PC-3 (cell line): ENCODE measurements at places on chromosomes 7 and 10.

GRCh38 chr10:86449926-86450558 lies 71.5 kb downstream of the WAPL start:
- no peak for DNase-seq

DNA sequence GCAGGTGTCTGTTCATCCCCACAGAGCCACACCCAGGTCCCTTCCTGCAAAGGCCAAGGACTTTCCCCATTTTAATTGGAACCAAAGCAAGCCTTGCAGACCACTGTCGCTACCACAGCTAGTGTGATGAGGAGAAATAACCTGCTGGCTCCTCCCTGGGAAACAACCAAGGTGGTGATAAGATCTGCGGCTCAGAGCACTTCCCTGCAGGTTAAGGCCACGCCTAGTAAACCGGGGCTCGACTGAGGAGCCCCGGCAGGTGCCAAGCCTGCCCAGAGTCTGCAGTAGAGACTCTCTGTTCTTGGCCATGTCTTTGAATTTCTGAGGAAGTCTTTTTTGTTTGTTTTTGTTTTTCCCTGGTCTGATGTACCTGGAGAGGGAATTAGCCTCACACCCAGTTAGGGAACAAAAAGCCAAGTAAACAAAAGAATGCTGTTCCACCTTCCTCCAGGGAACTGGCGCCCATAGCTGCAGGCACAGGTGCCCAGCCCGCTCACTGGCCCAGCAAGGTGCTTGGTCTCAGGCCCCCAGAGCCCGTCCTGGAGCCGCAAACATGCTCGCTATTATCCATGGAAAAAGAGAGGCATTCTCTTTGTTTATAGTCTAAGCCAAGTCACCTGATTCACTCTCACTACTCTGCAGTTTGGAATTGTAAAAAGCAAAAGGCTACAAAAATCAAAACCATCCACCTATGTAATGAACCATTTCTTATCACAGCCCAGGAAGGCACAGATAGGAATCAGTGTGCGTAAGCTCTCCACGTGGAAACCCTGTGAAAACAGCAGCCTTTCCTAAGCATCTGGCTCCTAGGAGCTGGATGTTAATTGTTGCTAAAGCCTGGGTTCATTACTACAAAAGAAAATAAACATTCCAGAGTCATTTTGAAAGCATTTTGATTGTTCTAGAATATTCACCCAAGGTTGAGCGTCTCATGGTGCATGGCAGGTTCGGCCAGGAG lies 2.7 kb downstream of the GPR146 start:
- DNase-seq: peak; percentile 5

GRCh38 chr7:135731-136645 lies 56.4 kb upstream of the FAM20C start:
- no peak for DNase-seq

GRCh38 chr10:12511651-12512050 lies 162.3 kb downstream of the CAMK1D start:
- no peak for DNase-seq

DNA sequence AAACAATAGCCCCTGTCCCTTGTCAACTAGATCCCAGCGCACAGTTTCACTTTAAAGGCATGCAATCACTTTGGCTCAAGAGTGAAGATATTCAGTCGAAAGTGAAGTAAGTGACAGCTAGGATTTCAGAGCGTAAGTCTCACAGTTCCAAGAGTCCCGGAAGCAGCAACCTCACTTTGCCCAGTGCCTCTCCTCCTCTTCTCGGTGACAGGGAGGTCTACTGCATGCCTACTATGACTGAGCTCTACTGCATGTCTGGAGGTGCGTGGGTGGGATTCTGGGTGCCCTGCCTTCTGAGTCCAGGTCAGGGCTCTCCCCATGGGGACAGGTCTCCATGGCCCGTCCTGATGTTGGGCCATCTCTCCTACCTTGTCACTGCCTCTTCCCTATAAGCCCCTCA lies 17.0 kb downstream of the PRKCQ start:
- DNase-seq: no peak

GRCh38 chr10:79434821-79435251 lies 10.6 kb downstream of the ZCCHC24 start:
- peak; percentile 94 for DNase-seq

- DNase-seq: no peak
These were observed 39.2 kb upstream of the TUBB8 start for GRCh38 chr10:88253-88652.

GRCh38 chr7:142603870-142604448 lies 145.3 kb upstream of the PRSS1 start:
- peak; percentile 84 for DNase-seq

GRCh38 chr7:98869597-98870120 lies at the start of gene TMEM130:
Gene TMEM130 (minus strand): TSS chr7:98870014. CDS start chr7:98869861, 153 bp downstream.
- DNase-seq: no peak

DNA sequence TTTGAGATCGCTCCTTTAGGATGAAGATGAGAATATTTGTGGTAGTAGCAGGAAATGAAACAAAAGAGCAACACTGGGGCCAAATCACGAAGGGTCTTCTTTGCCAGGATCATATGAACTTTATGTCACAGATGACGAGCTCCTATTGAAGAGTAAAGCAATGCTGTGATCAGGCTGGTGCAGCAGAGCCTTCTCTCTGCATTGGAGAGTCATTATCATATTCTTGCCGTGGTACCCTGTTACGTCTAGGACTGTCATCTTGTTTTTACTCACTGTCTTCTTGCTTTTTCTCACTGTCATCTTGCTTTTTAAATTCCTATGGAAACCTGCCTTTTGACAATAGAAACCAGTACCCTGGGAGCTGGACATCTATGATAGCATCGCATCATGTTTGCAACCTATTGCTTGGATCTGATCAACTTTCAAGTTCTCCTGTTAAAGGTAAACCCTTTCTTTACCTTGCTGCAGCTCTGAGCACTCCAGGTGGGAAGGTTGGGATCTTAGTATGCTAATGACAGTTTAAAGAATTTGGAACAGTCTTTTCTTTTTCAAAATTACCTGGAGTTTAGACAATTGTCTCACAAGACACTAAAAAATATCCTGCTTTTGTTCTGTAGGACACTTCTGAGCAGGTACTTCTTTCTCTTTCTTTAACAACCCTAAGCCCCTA lies 27.9 kb upstream of the CACNA2D1 start:
- no peak for DNase-seq

DNA sequence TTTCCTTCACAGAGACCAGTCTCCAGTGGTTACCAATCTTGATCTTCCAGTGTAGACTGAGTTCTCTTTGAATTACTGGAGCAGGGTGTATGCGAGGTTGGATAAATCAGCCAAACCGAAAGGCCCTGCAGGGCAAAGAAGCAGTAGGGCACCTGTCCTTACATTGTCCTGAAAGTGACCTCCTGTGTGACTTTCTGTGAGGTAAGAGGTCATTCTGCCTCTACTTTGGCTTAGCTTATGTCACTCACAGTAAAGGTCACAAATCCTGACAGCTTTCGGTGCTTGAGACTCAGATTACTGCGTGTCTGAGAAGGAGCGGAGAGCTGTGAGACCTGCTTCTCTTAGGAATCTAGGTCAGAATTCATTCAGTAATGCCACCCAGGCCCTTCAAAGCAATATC lies 252.7 kb upstream of the ETV1 start:
- no peak for DNase-seq

DNA sequence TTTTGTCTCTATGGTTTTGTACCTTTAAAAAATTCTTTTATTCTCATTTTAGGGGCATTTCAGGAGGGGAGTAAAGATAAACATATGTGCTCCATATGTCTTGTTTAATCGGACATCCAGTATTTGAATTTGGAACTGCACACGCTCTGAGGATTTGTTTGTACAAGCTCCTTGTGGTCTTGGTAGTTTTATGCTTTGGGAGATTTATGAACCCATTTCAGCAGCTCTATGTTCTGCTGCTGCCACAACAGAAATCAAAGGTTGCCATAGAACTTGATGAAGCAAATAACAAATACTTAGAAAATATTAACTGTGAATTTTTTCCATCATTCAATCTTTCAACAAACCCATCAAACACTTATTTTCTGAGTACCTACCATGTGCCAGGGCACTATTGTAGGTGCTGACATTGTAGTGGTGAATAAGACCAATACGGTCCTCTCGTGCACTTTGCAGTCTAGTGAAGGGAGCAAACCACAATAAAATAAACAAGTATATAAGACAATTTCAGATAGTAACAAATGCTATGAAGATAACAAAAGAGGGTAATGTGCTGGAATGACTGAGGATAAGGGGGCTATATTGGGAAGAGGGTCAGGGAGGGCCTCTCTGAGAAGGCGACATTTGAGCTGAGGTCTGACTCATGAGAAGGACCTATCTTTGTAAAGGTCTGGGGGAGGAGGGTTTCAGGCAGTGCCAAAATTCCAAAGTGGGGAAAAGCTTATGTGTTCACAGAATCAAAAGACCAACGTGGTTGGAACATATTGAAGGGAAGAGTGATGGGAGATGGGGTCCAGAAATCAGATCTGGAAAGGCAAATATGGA lies 30.4 kb downstream of the MYPN start:
- no peak for DNase-seq

DNA sequence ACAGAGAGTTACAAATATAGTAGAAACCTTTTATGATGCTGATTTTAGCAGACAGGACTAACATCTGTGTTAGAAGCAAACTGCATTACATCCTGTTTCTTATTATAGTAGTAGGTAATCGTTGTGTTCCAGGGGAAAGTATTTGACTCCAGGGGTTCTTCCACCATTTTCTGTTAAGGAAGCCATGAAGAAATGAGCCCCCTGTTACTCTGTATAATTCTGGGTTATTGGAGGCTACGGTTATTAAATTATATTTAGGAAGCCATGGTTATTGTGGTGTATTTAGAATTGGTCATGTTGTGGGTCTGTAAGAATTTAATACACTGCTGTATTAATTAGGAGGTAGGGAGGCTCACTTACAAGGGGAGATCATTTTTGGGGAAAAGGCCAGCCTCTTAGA lies 175.8 kb upstream of the AGK start:
- no peak for DNase-seq

DNA sequence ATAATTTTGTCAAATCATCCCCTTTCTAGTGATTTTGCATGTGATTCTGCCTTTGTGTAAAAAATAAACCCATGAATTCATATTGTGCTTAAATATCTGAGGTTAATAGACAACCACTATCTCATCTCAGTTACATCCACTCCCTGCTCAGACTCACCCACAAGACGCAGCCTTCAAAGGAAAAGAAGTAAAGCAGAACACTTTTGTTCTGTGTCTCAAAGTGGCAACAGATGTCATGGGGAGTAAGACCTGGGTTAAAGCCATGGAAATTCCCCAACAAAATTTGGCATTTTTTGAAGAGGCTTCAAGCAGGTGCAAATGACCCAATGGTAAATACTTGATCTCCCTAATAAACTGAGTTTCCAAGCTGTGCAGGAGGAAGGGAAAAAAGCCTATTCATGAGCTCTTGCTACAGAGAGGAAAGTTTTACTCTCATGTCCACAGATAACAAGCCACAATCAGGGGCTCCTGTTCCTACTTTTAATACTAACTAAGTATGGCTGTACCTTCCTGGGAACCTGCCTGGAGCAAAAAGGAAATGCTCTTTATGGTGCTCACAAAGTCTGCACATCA lies 4.7 kb downstream of the CYP3A7 start:
- no peak for DNase-seq

GRCh38 chr7:37932543-37932942 lies 12.1 kb downstream of the EPDR1 start:
- DNase-seq: no peak

DNA sequence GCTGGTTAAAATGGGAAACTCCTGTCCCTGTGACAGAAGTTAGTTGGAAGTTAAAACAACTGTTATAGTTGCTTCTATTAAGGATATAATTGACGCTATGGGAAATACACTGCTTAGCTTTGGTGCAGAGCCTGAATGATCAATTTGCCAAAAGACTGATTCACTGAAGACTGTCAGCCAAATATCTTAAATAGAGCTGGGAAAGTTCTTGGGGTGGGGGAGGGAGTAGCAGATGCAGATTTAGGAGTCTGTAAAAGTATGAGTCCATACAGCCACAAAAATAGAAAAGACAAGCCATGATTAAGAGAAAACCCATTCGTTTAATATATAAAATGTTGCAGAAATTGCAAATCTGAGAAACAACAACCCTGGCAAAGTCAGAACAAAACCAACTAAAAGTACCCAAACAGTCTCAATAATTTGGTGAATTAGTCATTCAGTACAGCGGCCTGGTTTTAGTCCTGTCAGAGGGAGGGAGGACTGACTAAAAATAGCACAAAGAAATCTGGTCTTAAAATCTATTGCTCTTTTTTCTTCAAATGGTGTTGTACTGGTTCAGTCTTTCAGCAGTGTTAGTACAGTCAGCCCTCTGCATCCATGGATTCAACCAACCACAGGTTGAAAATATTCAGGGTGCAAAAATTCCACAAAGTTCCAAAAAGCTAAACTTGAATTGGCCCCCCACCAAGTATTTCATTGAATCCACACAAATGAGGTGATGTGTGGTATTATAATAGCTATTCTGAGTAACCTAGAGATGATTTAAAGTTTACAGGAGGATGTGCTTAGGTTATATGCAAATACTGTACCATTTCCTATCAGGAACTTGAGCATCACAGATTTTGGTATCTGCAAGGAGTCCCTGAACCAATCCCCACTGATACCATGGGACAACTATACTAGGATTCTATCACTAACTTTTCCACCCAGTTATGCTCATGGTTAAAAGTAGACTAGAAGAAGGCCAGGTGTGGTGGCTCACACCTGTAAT lies 30.0 kb downstream of the STK17A start:
- no peak for DNase-seq

- no peak for DNase-seq
These were observed at the start of gene HMX3 for GRCh38 chr10:123135415-123136141. Gene HMX3 (plus strand): TSS chr10:123135970. CDS start chr10:123136051, 81 bp downstream.

DNA sequence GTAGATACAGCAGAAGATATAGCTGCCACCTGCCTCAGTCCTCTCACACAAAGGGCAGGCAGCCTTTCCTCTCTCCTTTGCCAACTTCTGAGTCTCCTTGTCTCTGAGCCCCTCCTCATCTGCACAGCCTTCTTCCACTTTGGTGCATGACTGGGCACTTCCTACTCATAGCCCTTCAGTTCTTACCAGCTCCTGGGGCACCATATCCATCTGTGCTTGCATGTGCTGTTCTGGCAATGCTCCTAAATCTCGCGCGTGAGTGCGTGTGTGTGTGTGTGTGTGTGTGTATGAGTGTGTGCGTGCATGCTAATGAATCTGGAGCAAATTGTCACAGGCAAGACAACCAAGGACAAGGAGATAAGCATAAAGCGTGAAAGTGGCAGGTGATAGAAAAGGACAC lies 1271.6 kb upstream of the SORCS1 start:
- no peak for DNase-seq

GRCh38 chr7:20190560-20191390 lies 26.4 kb downstream of the MACC1 start:
- DNase-seq: no peak

DNA sequence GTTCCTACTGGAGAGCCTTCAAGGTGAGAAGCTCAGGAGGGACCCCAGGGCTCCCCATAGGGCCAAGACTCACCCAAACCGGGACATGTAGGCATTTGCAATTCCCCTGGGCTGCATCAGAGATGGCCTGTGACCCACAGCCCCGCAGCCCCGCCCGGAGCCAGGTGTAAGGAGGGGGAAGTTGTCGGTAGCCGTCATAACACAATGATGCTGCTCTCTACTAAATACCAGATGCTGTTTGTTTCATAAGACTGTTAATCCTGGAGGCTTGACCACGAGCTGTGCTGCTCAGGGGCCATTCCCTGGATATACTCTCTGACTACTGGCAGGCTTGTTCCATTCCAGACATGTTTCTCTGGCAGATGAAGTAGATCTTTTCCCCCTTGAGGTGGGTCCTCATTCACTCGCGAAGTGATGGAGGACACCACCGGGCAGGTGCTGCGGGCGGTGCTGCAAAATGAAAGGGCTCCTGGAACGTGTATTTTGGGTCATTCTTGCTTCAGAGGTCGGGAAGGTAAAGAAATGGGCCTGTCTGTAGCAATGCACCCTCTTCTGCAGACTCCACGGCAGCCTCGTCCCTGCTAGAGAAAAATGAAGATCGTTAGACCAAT lies 61.1 kb downstream of the MKI67 start:
- no peak for DNase-seq
